T-helper 1 cell (primary cell): ENCODE measurements at places on chromosomes 5 and 9.

- no peak for DNase-seq
Observed at GRCh38 chr5:104189909-104190308, 627.3 kb upstream of the NUDT12 start.

- DNase-seq: no peak
Observed at GRCh38 chr9:93216073-93216365, 32.1 kb downstream of the WNK2 start.

- no peak for DNase-seq
Observed at GRCh38 chr9:19994296-19994695, 205.5 kb upstream of the SLC24A2 start.

DNA sequence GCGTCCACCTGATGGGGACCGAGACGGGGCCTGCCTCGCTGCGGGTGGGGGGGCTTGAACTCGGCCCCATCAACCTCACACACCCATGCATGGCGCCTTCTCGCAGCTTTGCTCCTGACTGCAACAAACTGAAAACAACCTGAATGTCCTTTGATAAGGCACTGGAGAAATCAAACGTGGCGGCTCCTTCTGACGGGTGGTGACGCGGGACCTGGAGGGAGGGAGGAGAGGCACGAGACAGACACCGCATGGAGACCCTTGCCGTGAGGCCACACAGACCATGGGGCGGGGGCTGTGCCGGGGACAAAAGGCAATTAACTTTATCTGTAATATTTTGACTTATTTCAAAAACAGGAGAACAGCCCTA is 48.6 kb downstream of the NACC2 start:
- DNase-seq: no peak

- DNase-seq: no peak
Observed at GRCh38 chr5:32331217-32331934, 18.6 kb upstream of the MTMR12 start.

GRCh38 chr5:34016222-34016621 is 8.4 kb upstream of the AMACR start:
- DNase-seq: no peak

- no peak for DNase-seq
Observed at GRCh38 chr5:108367679-108368334, 14.1 kb downstream of the FBXL17 start.
